Glomerular endothelial cell (primary cell): ENCODE measurements at places on chromosomes 2 and 18. TPM values are rescaled to one million over a fixed set of nuclear protein-coding genes. Genes with fewer than 3 reads are reported as not detected.

CRYGC gene
- total RNA-seq: not detected in 2 replicates

CPLX4 gene
- total RNA-seq: not detected in 2 replicates

FIGN gene
- total RNA-seq: 3.0 and 4.7 TPM in 2 replicates

IDH1 gene
- total RNA-seq: 64.1 and 76.4 TPM in 2 replicates

UGT1A5 gene
- not detected in 2 replicates for total RNA-seq

ANKRD62 gene
- not detected in 2 replicates for total RNA-seq

FABP1 gene
- not detected in 2 replicates for total RNA-seq

FEV gene
- not detected in 2 replicates for total RNA-seq

CSRNP3 gene
- 0.44 and 0.47 TPM in 2 replicates for total RNA-seq

STK17B gene
- total RNA-seq: 4.1 and 9.2 TPM in 2 replicates

RNF181 gene
- 231 and 261 TPM in 2 replicates for total RNA-seq

LRATD1 gene
- 9.7 and 17.1 TPM in 2 replicates for total RNA-seq

HOXD10 gene
- total RNA-seq: 1.3 and 2.0 TPM in 2 replicates

TEKT4 gene
- total RNA-seq: not detected in 2 replicates

PSD4 gene
- total RNA-seq: 1.3 and 2.1 TPM in 2 replicates

NCK2 gene
- 42.0 and 44.5 TPM in 2 replicates for total RNA-seq

CCDC102B gene
- 8.2 and 65.4 TPM in 2 replicates for total RNA-seq

SLC14A1 gene
- 0.34 and 0.53 TPM in 2 replicates for total RNA-seq

KANSL1L gene
- 8.6 and 9.2 TPM in 2 replicates for total RNA-seq

ATG4B gene
- 79.1 and 84.4 TPM in 2 replicates for total RNA-seq

LYPD6 gene
- total RNA-seq: 1.1 and 1.5 TPM in 2 replicates

SIX3 gene
- total RNA-seq: not detected in 2 replicates

TMEM37 gene
- 2.2 and 5.5 TPM in 2 replicates for total RNA-seq

NOSTRIN gene
- total RNA-seq: 20.1 and 21.3 TPM in 2 replicates

RAB11FIP5 gene
- total RNA-seq: 68.3 and 69.5 TPM in 2 replicates

SLC38A11 gene
- total RNA-seq: 0.34 TPM in 1 of 2 replicates, not detected in the other

DSG4 gene
- not detected in 2 replicates for total RNA-seq

ZNF892 gene
- total RNA-seq: 3.9 and 6.4 TPM in 2 replicates

ABCB11 gene
- 0.18 TPM in 1 of 2 replicates, not detected in the other for total RNA-seq

RAB6D gene
- not detected in 2 replicates for total RNA-seq

SLC66A2 gene
- total RNA-seq: 33.7 and 40.7 TPM in 2 replicates

WNT10A gene
- not detected in 2 replicates for total RNA-seq

CCDC74B gene
- total RNA-seq: 1.2 and 2.2 TPM in 2 replicates

TUBA4B gene
- not detected in 2 replicates for total RNA-seq

SIGLEC15 gene
- total RNA-seq: 2.5 and 10.5 TPM in 2 replicates

SNTG2 gene
- total RNA-seq: 1.5 TPM in 1 of 2 replicates, not detected in the other

CABYR gene
- total RNA-seq: 3.0 and 6.0 TPM in 2 replicates

B4GALT6 gene
- total RNA-seq: 10.2 and 11.8 TPM in 2 replicates

ZNF24 gene
- total RNA-seq: 22.4 and 25.4 TPM in 2 replicates

SUPT7L gene
- 13.9 and 20.7 TPM in 2 replicates for total RNA-seq

CDKL4 gene
- total RNA-seq: not detected in 2 replicates

IL36B gene
- not detected in 2 replicates for total RNA-seq

AAMP gene
- 97.7 and 120 TPM in 2 replicates for total RNA-seq
